ENCODE measurements at places on chromosomes 3 and 15. TPM values are rescaled to one million over a fixed set of nuclear protein-coding genes. Genes with fewer than 3 reads are reported as not detected.

CCR9 gene
- 0.05 TPM for polyA plus RNA-seq

SLC9C1 gene
- polyA plus RNA-seq: 1.2 TPM

ARNT2 gene
- polyA plus RNA-seq: 60.8 TPM

IL12A gene
- polyA plus RNA-seq: 1.3 TPM

- DNase-seq: no peak
These were observed 19.9 kb upstream of the DPH6 start for GRCh38 chr15:35565901-35566300.

DNA sequence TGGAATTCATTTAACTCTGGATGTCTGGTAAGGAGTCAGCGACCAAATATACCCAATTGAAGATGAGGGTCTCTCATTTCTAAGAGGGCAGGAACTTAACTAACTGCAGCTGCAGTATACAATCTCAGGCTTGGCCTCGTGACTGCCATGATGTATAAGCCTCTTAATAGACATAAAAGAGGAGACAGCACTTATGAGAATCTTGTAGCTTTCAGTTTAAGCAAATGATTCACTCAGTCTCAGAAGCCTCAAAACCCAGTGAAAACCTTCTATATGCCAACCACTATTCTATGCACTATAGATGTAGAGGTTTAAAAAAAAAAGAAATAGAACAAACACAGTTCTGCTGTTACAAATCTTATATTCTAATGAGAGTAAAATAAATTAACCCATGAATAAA lies 513.9 kb downstream of the TBL1XR1 start:
- DNase-seq: no peak

ADAMTS7 gene
- 21.4 TPM for polyA plus RNA-seq

- DNase-seq: no peak
These were observed 7.0 kb upstream of the CPNE9 start for GRCh38 chr3:9696480-9697220.

PTX3 gene
- polyA plus RNA-seq: 4.5 TPM

DNA sequence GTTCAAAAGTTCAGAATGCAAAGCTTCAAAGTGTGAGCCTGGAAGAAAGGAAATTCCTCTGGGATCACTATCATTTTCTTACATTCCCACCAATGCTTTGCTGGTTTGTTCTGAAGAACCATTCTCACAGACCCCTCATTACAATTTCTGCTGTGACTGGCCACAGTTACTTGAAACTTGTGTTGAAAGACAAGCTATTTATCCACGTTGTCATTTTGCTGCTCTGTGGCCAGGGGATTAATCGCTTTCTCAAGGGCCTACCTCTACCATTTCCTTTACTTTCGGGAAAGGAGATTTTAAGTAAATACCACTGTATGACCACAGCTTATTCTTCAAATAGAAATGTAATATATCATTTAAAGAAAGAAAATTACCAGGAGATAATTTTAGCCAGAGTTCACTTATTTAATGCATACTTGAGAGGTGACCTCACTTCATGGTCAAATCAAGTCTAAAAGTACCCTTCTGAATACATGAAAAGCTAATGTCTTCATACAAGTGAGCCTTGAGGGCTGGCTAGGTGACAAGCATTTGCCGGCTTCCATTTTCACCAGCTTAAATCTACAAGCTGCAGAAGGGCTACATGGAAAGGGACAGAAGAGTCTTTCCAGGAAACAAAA lies 69.8 kb upstream of the ROBO2 start:
- DNase-seq: no peak

- DNase-seq: no peak
These were observed 13.4 kb downstream of the B3GNT5 start for GRCh38 chr3:183266454-183266853.

- no peak for DNase-seq
These were observed 20.3 kb downstream of the SPG21 start for GRCh38 chr15:64969401-64969800.

GRCh38 chr15:93730724-93731123 lies 500.6 kb upstream of the MCTP2 start:
- DNase-seq: no peak

DNA sequence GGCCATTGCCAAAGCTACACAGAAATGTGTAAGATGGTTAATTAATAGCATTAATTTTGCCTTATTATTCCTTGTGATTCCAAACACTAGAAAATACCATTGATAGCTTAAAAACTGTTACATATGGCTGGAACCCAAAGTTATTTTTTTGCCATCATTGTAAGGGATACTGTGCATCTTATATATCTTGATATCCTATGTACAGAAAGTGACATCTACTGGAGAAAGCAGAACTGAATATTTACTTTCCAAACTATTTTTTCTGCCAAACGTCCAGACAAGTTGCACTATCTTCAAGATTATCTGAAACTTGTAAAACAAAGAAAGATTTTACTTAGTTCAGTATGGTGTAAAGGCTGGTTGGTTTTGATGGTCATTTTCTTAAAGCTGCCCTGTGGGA lies 33.3 kb upstream of the MEIS2 start:
- no peak for DNase-seq

- no peak for DNase-seq
These were observed 57.4 kb downstream of the SERP1 start for GRCh38 chr3:150488867-150489266.

DNA sequence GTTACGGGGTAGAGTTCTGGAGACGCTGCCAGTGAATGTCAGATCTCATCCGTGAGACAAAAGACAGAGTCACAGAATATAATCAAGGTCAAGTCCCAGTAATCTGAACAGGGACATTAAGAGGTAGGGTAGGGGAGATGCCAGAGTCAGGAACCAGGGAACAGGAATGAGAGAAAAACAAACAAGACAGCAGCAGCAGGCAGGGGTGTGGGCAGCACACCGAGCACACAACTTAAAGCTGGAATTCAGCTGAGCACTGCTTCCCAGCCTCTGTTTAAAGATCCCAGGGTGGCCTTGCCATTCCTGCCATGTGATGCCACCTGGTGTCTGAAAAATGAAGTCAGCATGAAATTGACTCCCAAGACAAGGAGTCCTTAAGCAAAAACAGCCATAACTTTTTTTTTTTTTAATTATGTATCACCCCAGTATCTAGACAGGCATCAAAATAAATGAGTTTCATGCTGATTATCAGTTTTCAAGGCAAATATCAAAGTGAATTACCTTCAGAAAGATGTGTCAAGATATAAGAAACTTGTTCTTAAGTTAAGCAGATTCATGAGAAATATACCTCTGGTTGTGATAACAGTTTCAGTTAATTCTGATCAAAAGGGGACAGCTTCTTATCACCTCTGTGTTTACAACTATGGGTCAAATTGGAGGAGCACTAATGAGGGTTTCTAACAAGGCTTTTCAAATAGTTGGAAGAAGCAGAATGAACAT lies 203.7 kb downstream of the SLC9A9 start:
- DNase-seq: peak; percentile 78

DNA sequence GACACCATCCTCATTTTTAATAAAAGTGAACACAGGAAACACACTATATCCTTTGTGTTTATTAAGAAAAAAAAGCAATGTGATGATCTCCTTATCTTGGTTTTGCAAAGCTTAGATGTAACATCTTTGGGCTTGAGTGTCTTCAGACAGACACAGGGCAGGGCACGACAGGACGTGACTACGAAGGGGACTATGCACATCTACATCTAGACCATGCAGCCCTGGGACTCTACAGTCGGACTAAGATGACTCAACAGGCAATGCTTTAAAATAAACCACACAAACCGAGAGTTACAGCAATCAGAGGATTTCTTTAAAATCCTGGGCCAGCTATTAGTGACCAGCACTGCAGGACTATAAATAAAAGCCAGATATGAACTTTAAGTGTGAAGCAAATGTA lies 22.8 kb upstream of the TM2D3 start:
- DNase-seq: no peak

Data from left kidney (tissue), 8 donors.